ENCODE measurements at places on chromosomes 7 and 10. TPM values are rescaled to one million over a fixed set of nuclear protein-coding genes. Genes with fewer than 3 reads are reported as not detected.

GRCh38 chr10:122126763-122127659 lies 138.0 kb downstream of the TACC2 start:
- no peak for DNase-seq

DNA sequence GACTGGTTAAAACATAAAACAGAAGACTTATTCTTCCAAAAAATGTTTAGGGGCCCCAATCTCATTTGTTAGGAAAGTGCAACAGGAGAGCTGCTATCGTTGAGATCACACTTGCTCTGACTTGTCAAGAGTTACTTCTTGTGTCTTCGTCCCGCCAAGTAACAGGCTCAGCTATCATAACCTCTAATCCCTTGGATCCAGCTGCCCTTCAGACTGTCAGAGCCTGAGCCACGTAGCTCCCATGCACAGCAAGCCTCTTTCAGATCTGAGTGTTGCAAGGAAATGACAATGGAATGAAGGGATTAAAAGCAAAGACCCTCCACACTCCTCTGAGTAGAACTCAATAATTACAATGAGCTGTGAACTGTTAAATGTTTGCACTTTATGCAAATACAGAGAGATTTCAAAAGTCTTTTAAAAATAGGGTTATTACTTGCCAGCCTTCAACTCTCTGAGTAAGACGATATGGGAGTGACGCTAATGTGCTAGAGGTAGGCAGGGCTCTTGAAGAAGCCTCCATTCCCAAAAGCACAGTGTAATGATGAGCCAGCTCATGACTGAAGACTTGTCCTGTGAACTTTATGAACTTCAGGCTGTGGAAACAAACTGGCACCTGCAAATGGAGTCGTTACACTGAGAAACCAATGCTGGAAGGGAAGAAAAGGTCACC lies 28.4 kb upstream of the CDK13 start:
- DNase-seq: no peak

DNA sequence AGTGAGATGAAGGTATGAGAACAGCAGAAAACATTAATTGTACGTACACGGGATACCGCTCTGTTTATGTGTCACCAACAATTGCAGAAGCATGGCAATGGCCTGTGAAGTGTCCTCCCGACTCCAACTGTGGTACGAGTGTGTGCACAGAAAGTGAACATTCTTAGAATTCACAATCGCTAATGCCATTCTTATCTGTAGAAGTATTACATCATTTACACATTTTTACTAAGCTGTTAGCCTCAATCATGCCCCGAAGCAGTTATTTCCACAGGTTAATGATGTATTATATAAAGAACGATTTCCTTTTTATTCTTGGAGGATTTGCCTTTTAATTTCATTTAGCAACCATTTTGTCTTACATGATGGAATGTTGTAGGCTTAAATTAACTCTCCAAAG lies 103.4 kb downstream of the EVX1 start:
- no peak for DNase-seq

GRCh38 chr7:22572937-22573336 lies 72.9 kb upstream of the STEAP1B start:
- DNase-seq: no peak

- no peak for DNase-seq
These were observed 69.1 kb upstream of the WAC start for GRCh38 chr10:28463676-28464395.

DNA sequence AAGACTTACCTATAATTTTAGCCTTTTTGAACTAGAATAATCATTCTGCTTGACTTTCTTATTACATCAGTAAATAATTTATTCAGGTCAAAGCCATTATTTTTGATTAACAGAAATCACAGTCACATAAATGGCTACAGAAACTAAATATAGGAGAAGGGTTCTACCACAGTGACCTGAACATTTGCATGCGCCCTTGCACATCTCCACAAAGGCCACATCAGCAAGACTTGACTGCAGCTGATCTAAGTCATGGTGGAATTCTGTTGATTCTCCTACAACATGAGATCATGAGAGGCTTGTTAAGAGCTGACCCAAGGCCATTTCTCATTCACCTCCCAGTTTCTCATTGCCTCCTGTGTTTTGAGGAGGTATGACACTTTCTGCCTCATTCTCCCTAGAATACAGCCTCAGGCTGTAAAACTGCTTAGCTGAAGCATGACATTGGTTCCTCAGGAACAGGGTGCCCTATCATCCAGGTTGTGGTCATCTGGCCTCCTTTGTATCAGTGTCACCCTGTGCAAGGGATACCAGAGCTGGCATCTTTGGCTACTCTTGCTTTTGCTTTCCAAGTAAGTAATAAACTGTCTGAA lies 6.7 kb upstream of the IMMP2L start:
- DNase-seq: no peak

GRCh38 chr7:17331891-17332501 lies 33.5 kb downstream of the AHR start:
- no peak for DNase-seq

- no peak for DNase-seq
These were observed at the start of gene CPA4 for GRCh38 chr7:130292682-130293257. CPA4 (plus strand) TSS chr7:130293161; CDS start chr7:130293181, 20 bp downstream.

GRCh38 chr10:85043207-85043606 lies 714.8 kb downstream of the CCSER2 start:
- DNase-seq: no peak

GRCh38 chr10:27482984-27483956 lies 20.8 kb upstream of the RAB18 start:
- DNase-seq: no peak

DNA sequence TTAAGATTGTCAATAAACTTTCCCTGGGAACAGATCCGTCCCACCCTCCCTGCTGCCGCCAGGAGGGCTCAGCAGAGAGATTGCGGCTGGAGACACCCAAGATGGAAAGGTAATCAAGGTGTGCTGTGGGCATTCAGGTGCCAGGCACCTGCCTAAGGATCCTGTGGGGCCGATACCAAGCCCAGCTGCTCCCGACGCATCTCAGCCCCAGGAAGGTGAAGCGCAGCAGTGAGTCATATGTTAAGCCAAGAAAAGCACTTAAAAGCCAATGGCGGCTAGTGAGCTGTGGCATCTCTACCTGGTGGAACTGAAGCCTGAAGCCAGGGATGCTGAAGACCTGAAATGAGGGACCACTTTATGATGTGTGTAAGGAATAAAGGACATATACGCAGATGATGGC lies 6.1 kb downstream of the WDR86 start:
- DNase-seq: no peak

- no peak for DNase-seq
These were observed 236.8 kb upstream of the AOAH start for GRCh38 chr7:36961097-36961496.

GRCh38 chr7:80372415-80372814 lies 139.4 kb downstream of the GNAT3 start:
- DNase-seq: no peak

GRCh38 chr10:10094691-10095090 lies 923.0 kb upstream of the CELF2 start:
- no peak for DNase-seq

- no peak for DNase-seq
These were observed 293.0 kb upstream of the AKR1E2 start for GRCh38 chr10:4532976-4533375.

DNA sequence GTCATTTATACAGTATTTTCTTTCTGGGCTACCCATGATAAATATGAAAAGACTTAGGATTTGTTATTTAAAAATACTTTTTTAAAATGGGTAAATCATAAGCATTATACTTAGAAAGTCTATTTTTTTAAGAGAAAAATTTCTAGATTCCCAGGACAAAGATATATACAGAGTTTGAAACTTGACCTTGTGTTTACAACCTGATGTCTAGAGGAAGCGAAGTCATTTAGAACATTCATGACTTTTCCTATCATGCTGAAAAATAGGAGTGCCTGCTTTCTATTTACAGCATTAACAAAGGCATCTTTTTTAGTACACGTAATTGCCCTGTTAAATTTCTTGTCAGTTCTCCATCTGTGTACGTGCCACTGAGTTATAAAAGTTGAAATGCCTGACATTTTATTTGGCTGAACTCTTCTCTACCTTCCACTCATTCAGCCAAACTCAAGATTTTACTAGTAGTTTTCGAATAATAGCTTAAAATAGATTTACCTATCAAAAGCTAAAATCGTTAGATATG lies 23.0 kb downstream of the GNAT3 start:
- DNase-seq: no peak

- DNase-seq: no peak
These were observed 74.1 kb upstream of the UNC5B start for GRCh38 chr10:71138166-71138830.

DNA sequence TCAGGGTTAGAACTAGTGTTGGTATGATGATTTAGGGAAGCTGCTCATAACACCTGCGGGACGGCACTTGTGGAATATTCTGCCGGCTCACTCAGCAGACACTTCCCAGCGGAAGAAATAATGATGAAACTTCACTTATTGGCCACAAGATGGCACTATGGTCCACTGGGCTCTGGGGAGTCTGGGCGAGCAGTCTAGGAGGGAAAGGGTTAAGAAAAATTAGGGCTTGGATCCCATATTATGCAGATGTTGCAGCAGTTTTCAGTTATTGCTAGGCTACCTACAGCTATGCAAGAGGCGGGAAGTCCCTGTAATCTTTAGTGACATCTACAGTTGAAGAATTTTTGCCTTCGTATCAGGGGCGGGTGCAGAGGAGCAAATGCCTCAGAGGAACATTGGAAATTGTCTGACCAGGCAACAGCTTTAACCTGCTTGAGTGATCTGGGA lies 238.7 kb upstream of the PRSS58 start:
- DNase-seq: no peak

- no peak for DNase-seq
These were observed 73.5 kb downstream of the CRPPA start for GRCh38 chr7:16347827-16348192.

GRCh38 chr10:17563452-17563851 lies 53.7 kb downstream of the HACD1 start:
- no peak for DNase-seq

DNA sequence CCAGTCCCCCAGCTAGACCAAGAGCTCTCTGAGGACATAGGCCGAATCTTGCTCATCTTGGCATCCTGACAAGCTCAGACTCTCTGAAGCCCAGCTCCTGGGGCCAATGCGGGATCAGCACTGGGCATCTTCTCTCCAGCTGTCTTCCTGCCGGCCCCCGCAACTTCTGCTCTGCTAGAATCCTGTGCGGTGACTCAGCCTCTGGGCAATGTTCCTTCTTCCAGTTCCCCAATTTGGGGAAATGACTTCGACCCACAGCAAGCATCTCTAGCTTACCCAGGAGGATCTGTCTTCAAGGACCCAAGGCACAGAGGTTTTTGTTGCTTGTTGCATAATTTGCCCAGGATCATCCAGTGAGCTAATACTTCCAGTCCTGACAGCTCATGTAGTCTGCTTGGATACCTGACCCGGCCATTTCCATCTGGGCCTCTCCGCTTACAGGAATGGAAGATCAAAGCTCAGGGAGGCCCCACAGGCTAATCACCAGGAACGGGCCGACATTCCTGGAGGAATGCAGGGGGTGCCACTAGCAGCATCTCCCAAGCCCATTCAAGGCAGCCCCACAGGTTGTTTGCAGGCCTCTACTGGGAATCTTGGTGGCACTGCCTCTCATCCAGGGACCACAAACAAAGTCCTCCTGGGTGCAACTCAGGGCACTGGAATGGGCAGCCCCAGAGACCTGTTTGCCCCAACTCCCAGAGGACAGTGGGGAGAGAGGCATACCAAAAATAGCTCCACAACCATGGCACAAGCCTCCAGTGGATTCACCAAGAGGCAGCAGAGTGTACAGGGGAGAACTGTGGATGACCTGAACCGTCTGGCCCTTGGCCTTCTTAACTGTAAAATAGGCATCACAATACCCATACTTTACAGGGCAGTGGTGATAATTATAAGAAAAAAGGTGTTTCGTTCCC lies 151.9 kb downstream of the NEURL1 start:
- DNase-seq: no peak

GRCh38 chr10:91957091-91957490 lies 33.5 kb downstream of the BTAF1 start:
- DNase-seq: no peak

- no peak for DNase-seq
These were observed 486.3 kb downstream of the GALNT17 start for GRCh38 chr7:71618278-71618677.

DNA sequence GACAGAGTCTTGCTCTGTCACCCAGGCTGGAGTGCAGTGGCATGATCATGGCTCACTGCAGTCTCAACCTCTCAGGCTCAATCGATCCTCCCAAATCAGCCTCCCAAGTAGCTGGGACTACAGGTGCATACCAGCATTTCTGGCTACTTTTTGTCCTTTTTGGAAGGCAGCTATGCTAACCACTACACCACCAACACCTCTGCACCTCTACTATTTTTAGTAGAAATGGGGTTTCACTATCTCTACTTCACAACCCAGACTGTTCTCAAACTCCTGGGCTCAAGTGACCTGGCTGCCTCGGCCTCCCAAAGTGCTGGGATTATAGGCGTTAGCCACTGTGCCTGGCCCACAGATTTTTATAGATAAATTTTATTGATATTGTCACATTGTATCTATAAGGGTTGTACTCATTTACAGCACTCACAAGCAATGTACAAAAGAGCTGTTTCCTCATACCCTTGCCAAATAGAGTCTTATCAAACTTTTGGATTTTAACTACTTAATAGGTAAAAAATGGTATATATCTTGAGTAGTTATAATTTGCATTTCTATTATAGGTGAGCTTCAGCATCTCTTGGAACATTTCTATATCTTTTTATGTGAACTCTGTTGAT lies 23.7 kb downstream of the PRR15 start:
- DNase-seq: no peak

GRCh38 chr7:1677206-1678080 lies 7.4 kb downstream of the ELFN1 start:
- no peak for DNase-seq

DNA sequence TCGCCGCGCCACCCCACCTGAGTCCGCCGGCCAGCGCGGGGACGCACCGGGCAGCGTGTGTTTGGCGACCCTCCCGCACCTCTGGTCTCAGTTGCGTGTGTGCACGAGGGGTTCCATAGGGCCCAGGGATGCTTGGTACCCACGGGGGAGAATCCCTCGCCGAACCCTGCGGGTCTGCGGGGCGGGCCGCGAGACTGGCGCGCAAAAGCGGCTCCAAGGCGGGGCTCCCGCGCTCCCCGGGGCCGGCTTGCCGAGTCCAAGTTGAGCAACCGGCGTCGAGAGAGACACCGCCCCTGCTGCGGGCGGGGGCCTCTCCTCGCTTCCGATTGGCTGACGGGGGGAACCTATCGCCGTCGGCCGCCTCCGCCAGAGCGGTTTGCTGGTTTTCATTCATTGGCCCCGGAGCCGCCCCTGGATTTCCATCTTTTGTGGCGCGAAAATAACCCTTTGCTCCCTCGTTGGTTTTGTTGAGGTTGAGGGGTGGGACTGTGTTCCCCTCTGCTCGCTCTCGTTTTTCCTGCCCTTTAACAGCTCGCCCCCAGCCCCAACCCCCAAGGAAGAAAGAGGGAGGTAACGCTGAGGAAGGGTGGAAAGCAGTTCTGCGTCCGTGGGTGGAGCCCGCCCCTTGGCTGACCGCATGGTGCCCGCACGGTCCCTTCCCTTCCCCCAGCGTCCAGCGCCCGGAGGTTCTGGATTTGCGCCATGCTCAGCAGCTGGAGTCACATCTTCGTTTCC lies 4.0 kb upstream of the IGF2BP3 start:
- peak; percentile 93 for DNase-seq

The CD36 gene
- 7.7 TPM for total RNA-seq

The LRRD1 gene
- 0.31 TPM for total RNA-seq

The SYPL1 gene
- 60.3 TPM for total RNA-seq

The RAMP3 gene
- total RNA-seq: not detected

The PSD gene
- total RNA-seq: 10.7 TPM

The TSPAN12 gene
- 23.2 TPM for total RNA-seq

The GLRX3 gene
- 80.8 TPM for total RNA-seq

The CNTNAP2 gene
- total RNA-seq: 6.5 TPM

The ADAM8 gene
- total RNA-seq: 16.3 TPM

The FGL2 gene
- not detected for total RNA-seq

The SCIN gene
- total RNA-seq: 0.47 TPM

The ZDHHC6 gene
- total RNA-seq: 46.8 TPM
